Natural killer cell treated with Interleukin-12 subunit alpha and Interleukin-12 subunit beta and Interleukin-15 and Interleukin-18, amount 100 ng/mL, for 72 hours (primary cell): ENCODE measurements at places on chromosomes 3 and 15.

GRCh38 chr15:60757831-60758570 lies 279.1 kb upstream of the ICE2 start:
- no peak for DNase-seq

GRCh38 chr3:24510030-24510648 lies 15.5 kb upstream of the THRB start:
- DNase-seq, result no peak

DNA sequence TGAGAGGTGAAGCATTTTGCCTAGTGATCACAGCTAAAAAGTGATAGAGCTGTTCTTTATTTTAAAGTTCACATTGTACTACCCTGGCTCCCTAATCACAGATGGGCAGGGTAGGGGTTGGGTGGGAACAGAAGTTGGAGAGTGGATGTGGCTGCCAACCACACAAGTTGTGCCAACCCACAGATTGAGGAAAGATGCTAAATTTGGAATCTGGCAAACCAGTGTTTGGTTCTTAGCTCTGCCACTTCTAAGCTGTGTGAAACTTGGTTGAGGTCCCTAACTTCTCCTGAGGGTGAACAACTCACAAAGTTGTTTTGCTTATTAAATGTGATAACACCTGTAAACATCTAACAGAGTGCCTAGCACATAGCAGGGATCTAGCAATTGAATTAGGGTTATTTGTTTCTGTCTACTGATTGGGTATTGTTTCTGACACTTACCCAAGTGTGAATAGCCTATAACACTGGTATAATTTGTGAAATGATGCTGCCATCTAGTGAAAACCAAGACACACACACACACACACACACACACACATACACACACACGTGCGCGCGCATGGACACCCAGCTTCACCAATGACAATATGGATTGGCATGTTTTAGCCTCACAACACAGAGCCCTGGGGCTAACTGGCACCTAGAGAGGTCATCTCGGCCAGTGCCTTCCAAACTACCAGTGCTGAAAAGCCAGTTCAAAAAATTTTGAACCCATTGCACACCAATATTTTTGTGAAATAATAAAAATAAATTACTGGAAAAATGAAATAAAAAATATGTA lies 25.3 kb downstream of the ADGRG7 start:
- no peak for DNase-seq

- DNase-seq, result no peak
Measured at GRCh38 chr15:95296643-95297042, 1033.9 kb upstream of the NR2F2 start.
